Heart left ventricle (tissue), 16 donors: ENCODE measurements at places on chromosomes 13 and 19. TPM values are rescaled to one million over a fixed set of nuclear protein-coding genes. Genes with fewer than 3 reads are reported as not detected.

NLRP5 gene
- total RNA-seq = not detected

LILRB1 gene
- 0.56 TPM for total RNA-seq

HIF3A gene
- 32.8 TPM for total RNA-seq

SOX1 gene
- not detected for total RNA-seq

- H3K4me1 ChIP-seq = no peaks in the 10 kb centered on the region
- peak overlapping the region; percentile 78 for H3K27ac ChIP-seq
- peaks cover 27% of the 10 kb centered on the region for H3K36me3 ChIP-seq
- peak; percentile 59 for DNase-seq
- no peak overlapping the region for H3K4me3 ChIP-seq
Observed at GRCh38 chr19:41409288-41409687, 11.7 kb downstream of the BCKDHA start.

DNA sequence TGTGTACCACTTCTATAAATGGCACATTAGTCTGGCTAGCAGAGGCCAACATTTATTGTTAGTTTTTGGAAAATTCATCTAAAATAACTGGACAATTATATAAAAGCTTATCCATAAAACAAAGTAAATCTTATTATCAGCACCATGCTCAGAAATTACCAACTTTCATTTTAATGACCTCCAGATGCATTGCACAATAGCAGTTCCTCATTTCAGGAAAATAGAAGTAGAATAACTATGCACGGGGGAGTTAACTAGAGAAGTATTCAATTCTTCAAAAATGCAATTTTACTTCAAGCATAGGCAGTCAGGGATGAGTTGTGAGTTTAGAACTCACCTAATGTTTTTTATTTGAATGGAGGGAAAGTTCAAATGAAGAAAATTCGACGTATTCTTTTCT is 1023.5 kb downstream of the PCDH17 start:
- no peak for DNase-seq
- H3K4me3 ChIP-seq = no peak overlapping the region
- H3K27me3 ChIP-seq = no peaks in the 10 kb centered on the region
- no peak overlapping the region for H3K27ac ChIP-seq

DNA sequence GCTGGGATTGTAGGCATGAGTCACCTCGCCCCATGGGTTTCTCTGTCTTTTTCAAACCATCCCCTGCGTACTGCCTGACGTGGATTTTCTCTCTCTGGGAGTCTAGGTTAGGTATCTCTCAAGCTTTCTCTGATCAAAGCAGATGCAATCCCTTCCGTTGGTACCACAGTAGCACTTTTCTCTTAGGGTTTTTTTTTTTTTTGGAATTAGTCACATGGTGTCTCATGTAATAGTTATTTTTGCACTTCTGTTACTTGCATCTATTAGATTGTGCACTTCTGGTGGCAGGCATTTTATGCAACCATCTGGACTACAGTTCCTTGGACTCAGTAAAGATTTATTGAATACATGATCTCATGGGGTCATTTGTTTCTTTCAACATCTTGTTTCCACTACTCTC is 72.1 kb downstream of the GPC6 start:
- no peak for DNase-seq
- no peaks in the 10 kb centered on the region for H3K27me3 ChIP-seq
- no peaks in the 10 kb centered on the region for H3K36me3 ChIP-seq

- no peak overlapping the region for H3K4me3 ChIP-seq
- H3K27me3 ChIP-seq = no peaks in the 10 kb centered on the region
- no peak overlapping the region for H3K27ac ChIP-seq
- DNase-seq = no peak
- H3K36me3 ChIP-seq = no peaks in the 10 kb centered on the region
Observed at GRCh38 chr13:113146750-113147149, 11.7 kb upstream of the PROZ start.

ZNF256 gene
- 5.5 TPM for total RNA-seq

DNA sequence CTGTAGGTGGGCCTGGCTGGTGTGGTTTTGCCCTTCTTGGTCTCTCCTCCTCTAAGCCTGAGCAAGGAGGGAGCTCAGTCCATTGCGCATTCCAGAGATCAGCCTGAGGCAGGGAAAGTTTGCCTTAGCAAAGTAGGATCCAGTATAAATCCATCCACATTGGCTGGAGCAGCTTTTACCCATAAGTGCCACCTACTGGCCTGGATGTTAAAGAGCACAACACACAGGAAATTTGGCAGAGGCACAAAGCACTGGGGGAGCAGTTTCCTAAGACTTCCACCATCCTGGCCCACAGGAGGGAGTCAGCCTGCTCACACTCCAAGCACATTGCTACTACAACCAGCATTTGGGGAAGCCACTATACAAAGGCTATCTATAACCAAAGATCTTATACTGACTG is 1124.2 kb downstream of the SLITRK1 start:
- no peak for DNase-seq
- no peaks in the 10 kb centered on the region for H3K36me3 ChIP-seq
- no peaks in the 10 kb centered on the region for H3K4me1 ChIP-seq
- no peak overlapping the region for H3K4me3 ChIP-seq

GRCh38 chr19:44346556-44346955 is 9.9 kb downstream of the ZNF112 start:
- H3K36me3 ChIP-seq = peaks cover 3% of the 10 kb centered on the region
- H3K27me3 ChIP-seq = no peaks in the 10 kb centered on the region
- H3K4me3 ChIP-seq = no peak overlapping the region
- no peaks in the 10 kb centered on the region for H3K4me1 ChIP-seq
- no peak for DNase-seq

GRCh38 chr13:49246850-49247642 is 679 bp upstream of the CDADC1 start:
- peak overlapping the region; percentile 81 for H3K4me3 ChIP-seq
- H3K27ac ChIP-seq = peak overlapping the region; percentile 76
- no peak for DNase-seq
- no peaks in the 10 kb centered on the region for H3K27me3 ChIP-seq

MTUS2 gene
- 55.6 TPM for total RNA-seq

- DNase-seq = peak; percentile 54
- H3K4me1 ChIP-seq = no peaks in the 10 kb centered on the region
- no peak overlapping the region for H3K27ac ChIP-seq
- H3K27me3 ChIP-seq = no peaks in the 10 kb centered on the region
Observed at GRCh38 chr19:47370045-47370611, 21.0 kb downstream of the DHX34 start.

DNA sequence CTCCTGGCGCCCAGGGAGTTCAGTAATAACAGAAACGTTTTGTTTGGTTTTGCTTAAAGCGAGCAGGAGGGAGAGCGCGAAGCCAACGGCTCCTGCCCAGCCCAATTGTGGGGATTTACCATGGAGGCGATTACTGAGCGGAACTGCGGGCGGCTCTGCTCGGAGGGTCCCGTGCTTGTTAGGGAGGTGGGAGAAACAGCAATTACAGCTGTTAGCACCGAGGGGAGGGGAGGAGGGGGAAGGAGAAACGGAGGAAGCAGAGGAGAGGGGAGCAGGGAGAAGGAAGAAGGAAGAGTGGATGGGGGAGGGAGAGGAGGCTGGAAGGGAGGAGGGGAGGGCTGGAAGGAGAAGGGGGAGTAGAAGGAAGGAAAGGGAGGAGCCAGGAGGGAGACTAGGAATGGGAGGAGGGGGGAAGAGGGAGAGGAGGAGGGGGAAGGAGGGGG is 7.7 kb upstream of the ONECUT3 start:
- peaks cover 72% of the 10 kb centered on the region for H3K27me3 ChIP-seq
- no peaks in the 10 kb centered on the region for H3K36me3 ChIP-seq
- no peak for DNase-seq
- H3K4me1 ChIP-seq = peaks cover 24% of the 10 kb centered on the region
- no peak overlapping the region for H3K27ac ChIP-seq
- no peak overlapping the region for H3K4me3 ChIP-seq

GRCh38 chr19:51064534-51065220 is at the start of gene KLK13:
Gene KLK13 (minus strand): TSS chr19:51065092. CDS start chr19:51065067, 25 bp downstream.
- no peaks in the 10 kb centered on the region for H3K4me1 ChIP-seq
- DNase-seq = peak; percentile 54
- H3K4me3 ChIP-seq = peak within 1 kb of the TSS; percentile 40
- H3K27ac ChIP-seq = no peak within 1 kb of the TSS
- H3K36me3 ChIP-seq = no peaks in the 10 kb centered on the region
- peaks cover 23% of the 10 kb centered on the region for H3K27me3 ChIP-seq

DNA sequence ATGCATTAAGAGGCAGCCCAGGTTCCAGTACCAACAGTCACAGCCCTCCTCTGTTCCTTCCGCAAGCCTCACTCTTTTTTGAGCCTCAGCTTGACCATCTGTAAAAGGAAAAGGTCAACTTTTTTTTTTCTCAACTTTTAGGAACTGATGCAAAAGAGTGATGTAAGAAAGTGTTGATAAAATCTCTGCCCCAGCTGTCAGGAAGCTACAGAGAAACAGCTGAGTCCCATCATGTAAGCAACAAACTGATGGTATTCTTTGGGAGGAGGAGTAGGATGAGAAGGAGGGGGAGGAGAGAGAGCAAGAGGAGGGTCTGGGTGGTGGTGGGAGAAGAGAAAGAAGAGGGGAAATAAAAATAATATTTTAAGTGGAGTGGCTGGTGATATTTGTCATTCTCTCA is 233.9 kb upstream of the TSHZ3 start:
- no peaks in the 10 kb centered on the region for H3K4me1 ChIP-seq
- H3K27me3 ChIP-seq = peaks cover 4% of the 10 kb centered on the region
- no peak for DNase-seq
- no peaks in the 10 kb centered on the region for H3K36me3 ChIP-seq

KCNC3 gene
- 1.8 TPM for total RNA-seq

- H3K4me1 ChIP-seq = no peaks in the 10 kb centered on the region
- peak; percentile 86 for DNase-seq
- peak overlapping the region; percentile 53 for H3K4me3 ChIP-seq
- H3K27ac ChIP-seq = no peak overlapping the region
- no peaks in the 10 kb centered on the region for H3K27me3 ChIP-seq
Observed at GRCh38 chr19:36266375-36266961, 51.6 kb downstream of the ZNF146 start.

CEACAM16 gene
- not detected for total RNA-seq

DNA sequence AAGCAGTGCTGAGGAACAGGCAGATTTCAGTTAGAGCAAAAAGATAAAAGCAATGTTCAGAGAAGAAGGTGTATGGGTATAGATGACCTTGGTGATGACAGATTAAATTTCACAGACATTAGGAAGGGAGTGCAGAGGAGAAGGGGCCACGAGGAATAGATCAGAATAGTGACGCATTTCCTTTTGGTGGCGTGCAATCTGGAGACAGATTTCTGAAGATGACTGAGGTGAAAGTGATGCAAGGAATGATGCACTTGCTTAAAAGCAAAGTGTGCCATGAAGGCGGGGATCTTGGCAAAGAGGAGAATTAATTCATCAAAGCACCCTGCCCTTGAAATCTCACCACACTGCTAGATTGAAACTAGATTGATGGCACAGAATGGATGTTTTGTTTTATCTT is 202.4 kb downstream of the ITGBL1 start:
- H3K36me3 ChIP-seq = no peaks in the 10 kb centered on the region
- no peak for DNase-seq
- H3K27ac ChIP-seq = no peak overlapping the region

DNA sequence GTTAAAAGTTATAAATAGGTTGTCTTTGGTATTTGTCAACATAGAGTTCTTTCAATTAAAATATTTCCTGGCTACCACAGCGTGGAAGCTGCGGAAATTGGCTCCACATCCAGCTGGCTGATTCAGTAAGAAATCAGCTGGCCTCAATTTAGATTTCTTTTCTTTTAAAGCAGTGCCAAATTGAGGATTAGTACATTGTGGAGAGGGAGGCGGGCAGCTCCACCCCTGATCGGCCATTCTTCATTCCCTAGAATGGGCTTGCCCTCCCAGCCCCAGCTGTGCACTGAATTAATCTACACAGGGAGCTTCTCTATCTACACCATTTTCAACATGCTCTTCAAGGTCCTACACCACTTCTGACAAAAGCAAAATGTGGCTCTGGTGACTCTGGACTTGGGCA is 624.8 kb downstream of the DACH1 start:
- no peak overlapping the region for H3K4me3 ChIP-seq
- no peak for DNase-seq
- H3K4me1 ChIP-seq = no peaks in the 10 kb centered on the region
- H3K36me3 ChIP-seq = no peaks in the 10 kb centered on the region

- no peak for DNase-seq
- H3K36me3 ChIP-seq = no peaks in the 10 kb centered on the region
- peaks cover 26% of the 10 kb centered on the region for H3K27me3 ChIP-seq
Observed at GRCh38 chr19:53981376-53981951, 10.0 kb upstream of the CACNG6 start.

METTL21C gene
- not detected for total RNA-seq

TTC9B gene
- not detected for total RNA-seq

DNA sequence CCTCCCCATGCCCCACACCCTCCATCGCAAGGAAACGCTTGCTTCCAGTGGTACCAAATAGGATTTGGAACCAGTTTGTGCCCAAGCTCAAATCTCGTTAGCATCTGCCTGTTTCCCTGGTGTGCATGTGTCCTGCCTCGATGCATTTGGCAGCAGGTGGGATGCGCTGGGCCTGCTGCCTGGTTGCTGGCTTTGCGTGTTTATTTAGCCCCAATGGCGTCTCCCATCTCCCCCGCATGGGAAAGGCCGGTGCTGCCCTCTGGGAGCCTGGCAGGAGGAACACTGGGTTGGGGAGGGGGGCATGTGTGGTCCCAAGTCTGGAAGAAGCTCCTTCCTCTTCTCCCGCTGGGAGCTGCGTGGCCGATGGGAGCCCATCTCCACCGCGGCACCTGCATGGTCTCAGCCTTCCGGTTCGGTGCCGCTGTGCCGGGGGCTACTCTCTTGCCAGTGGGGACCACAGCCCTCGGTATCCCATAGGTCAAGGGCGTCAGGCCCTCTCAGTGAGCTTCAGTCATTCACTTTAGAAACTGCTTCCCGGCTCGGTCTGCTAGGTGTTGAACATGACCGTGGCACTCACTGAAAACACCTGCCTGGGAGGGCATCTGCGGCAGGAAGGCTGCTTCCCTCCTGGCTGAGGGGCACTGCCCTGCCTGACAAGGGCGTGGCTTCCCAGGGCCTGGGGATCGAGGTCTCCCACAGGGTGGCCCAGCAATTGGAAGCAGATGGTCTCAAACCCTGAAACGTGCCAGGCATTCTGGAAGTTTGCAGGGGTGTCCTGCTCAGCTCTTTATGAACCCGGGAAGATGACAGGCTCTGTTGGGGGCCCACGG is 11.8 kb upstream of the F7 start:
- peak; percentile 15 for DNase-seq
- no peaks in the 10 kb centered on the region for H3K27me3 ChIP-seq
- H3K27ac ChIP-seq = no peak overlapping the region
- no peak overlapping the region for H3K4me3 ChIP-seq
- no peaks in the 10 kb centered on the region for H3K4me1 ChIP-seq
